ENCODE measurements at places on chromosomes 7 and 10.

DNA sequence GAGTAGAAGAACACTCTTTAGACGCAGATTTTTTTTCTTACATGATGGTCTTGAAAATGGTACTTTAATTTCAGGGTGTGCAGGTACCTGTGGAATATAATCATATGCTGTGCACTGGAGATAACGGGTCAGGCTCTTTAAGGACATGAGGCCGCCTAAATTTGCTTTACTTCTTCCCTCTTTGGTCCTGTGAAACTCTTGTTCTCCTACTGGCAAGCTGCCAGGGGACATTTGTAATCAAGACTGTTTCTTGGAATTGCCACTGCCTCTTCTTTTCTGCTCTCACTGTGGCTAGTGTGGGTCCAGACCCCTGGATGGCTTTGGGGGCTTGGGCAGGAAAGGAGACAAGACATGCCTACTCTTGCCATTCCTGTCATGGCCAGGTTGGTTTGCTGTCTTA is 146.0 kb downstream of the SND1 start:
- no peak for DNase-seq

- DNase-seq: no peak
These were observed 33.7 kb downstream of the HDAC9 start for GRCh38 chr7:18529239-18529638.

DNA sequence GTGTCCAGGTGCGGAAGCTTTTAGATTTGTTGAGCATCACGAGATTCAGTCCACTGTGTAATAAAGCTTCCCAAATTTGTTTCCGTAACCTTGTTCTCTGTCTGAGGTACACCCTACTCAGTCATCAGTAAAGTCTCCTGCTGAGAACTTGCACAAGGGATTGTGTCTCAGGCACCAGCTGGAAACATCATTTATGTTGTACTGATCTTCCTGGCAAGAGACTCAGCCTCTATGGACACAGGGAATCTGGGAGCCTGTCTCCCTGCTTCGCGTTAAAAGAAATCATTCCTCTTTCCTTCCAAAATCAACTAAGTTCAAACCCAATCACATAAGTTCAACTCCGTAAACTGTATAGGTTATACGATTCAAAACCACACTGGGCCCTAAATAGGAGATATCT is 336.8 kb downstream of the GPR37 start:
- no peak for DNase-seq

- DNase-seq: no peak
These were observed 37.1 kb downstream of the AP3M1 start for GRCh38 chr10:74113546-74113945.

GRCh38 chr7:20597339-20597738 is 18.1 kb upstream of the ABCB5 start:
- DNase-seq: no peak

DNA sequence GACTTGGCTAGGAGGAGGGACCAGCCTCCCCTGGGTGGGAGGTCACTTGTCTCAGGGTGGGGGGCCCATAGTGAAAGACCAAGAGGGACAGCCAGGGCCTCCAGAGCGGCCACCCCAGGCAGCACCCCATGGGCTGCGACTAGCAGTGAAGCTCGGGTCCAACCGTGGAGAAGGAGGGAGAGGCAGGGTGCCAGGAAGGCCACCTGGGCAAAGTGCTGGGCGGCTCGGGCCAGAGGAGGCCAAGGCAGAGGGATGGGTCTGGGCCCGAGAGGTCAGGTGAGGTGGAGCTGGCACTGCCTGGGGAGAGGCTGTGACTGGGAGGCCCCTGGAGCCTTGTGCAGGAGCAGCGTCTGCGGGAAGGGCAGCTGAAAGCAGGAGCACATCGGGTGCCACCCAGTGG is 41.8 kb downstream of the CLRN3 start:
- no peak for DNase-seq

GRCh38 chr7:50751146-50751545 is 31.6 kb downstream of the GRB10 start:
- DNase-seq: no peak

DNA sequence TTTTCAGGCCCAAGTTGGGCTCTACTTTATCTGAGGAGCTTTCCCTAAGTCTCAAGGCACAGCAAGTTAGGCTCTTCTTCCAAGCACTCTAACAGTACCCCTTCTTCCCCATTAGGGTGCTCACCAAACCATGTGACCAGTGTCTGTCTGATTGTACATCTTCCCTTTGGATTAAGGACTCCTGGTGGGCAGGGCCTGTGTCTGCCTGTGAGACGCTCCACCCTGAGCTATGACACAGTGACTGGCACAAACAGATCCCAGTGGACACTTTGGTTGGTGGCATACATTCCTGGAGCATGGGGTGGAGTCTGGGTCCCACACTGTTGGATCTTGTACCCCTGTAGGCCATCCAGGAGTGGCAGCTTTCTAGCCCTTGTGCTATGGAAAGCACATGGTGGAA is 23.8 kb downstream of the PLPP4 start:
- no peak for DNase-seq

- DNase-seq: no peak
These were observed 20.2 kb upstream of the ADD3 start for GRCh38 chr10:109987452-109988211.

DNA sequence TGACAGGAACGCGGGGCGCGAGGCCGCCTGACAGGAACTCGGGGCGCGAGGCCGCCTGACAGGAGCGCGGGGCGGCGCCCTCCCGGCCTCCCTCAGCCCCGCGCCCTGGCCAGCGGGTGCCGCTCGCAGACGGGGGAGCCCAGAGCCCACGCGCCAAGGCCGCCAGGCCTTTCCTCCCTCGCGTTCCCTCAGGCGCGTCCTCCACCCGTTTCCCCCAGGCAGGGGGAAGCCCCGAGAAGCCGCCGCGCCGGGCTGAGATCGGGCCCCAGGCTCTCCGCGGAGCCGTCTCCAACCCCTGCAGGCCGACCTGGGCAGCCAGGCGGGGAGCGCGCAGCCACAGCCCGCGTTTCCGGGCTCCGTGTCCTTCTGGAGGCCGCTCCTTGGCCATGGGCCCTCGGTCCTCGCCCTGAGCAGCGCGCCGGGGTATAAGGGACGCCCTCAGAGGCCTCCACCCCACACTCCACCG is 17.7 kb downstream of the PTPRN2 start:
- DNase-seq: peak; percentile 70
